ENCODE measurements at places on chromosomes 11 and 22. TPM values are rescaled to one million over a fixed set of nuclear protein-coding genes. Genes with fewer than 3 reads are reported as not detected.

GRCh38 chr11:119375337-119376196 lies 5.9 kb downstream of the USP2 start:
- H3K27ac ChIP-seq: no peak overlapping the region
- peaks cover 17% of the 10 kb centered on the region for H3K4me1 ChIP-seq
- no peaks in the 10 kb centered on the region for H3K36me3 ChIP-seq

- no peaks in the 10 kb centered on the region for H3K4me1 ChIP-seq
- H3K36me3 ChIP-seq: no peaks in the 10 kb centered on the region
- no peak overlapping the region for H3K27ac ChIP-seq
Observed at GRCh38 chr22:48251629-48252028, 1489.2 kb downstream of the TBC1D22A start.

GRCh38 chr11:46673713-46674462 lies 26.5 kb downstream of the ARHGAP1 start:
- peak overlapping the region; percentile 92 for H3K27ac ChIP-seq
- DNase-seq: no peak
- H3K4me1 ChIP-seq: peaks cover 23% of the 10 kb centered on the region

DNA sequence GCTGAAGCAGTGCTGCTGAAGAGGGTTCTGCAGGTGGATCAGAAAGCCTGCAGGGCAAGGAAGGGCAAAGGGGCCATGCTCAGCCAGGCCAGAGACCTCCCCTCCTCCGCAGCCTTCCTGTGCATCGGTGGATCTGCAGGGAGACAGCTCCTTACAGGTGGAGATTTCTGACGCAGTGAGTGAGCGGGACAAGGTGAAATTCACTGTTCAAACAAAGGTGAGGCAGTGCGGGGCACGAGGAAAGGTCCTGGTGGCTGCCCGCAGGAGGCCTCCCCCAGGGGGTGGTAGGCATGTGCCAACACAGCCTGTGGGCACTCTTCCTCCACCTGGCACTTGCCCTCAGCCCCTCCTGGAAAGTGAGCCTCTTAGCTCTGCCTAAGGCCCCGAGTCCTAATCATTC lies 8.6 kb downstream of the CFL1 start:
- H3K27ac ChIP-seq: no peak overlapping the region
- DNase-seq: peak; percentile 15
- H3K27me3 ChIP-seq: no peaks in the 10 kb centered on the region
- peaks cover 17% of the 10 kb centered on the region for H3K4me1 ChIP-seq
- no peaks in the 10 kb centered on the region for H3K36me3 ChIP-seq
- H3K4me3 ChIP-seq: no peak overlapping the region

GRCh38 chr11:8794126-8794525 lies 111.5 kb downstream of the RPL27A start:
- H3K27ac ChIP-seq: peak overlapping the region; percentile 77
- no peaks in the 10 kb centered on the region for H3K27me3 ChIP-seq
- H3K4me3 ChIP-seq: no peak overlapping the region
- no peaks in the 10 kb centered on the region for H3K36me3 ChIP-seq

GLYATL1 gene
- total RNA-seq: 46.7 TPM

TRPC6 gene
- total RNA-seq: 2.2 TPM

ANO1 gene
- 12.1 TPM for total RNA-seq
